ENCODE measurements at places on chromosomes 2 and 18.

- DNase-seq, result no peak
These were observed 95.6 kb upstream of the LHCGR start for GRCh38 chr2:48851161-48851560.

DNA sequence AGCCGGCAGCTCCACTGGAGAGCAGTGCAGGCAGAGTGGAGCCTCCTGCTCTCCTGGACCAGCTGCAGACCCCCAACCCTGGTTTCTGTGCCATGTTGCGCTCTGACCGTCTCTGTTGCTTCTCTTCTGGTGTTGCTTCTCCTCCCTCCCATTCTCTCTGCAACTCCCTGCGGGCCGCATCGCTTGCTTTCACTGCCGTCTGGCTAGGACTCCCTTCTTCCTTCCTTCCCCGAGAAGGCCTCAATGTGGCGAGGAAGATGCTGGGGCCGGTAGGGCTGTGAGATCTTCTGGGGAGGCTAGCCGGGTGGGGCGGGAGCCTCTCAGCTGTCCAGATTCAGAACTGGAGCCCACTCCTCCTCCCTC is 6.2 kb downstream of the DNAJB2 start:
- no peak for DNase-seq

DNA sequence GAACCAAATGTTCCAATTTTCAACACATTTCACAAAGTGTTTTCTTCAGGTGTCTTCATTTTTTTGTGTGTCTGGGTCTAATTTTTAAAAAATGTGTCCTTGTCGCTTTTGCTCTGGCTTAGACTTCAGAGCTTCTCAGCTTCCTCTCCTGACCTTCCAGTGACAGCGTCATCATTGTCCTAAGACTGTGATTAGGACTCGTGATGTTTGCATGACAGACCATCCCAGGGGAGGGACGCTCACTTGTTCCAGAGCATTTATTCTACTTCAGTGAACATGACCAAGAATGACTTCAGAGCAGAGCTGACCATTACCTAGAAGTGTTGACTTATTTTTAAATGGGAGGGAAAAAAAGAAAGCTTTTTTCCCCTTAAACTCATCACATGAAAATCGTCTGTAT is 591.9 kb downstream of the IRS1 start:
- no peak for DNase-seq

DNA sequence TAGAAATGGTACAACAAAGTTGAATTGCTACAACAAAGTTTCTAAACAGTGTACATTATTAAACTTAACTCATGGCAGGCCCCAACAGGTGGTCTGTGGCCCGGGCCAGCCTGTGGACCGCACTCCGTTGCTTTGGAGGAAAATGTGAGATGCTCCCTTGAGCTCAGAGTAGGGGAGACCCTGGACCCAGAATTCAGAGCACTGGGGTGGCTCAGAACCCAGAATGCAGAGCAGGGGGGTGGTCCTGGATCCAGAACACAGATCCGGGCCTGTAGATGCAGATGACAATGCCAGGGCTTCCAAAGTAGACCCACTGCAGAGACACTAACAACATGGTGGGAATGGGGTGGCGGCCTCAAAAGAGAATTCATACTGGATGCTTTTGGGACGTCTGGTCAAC is 311.0 kb downstream of the NDUFA10 start:
- no peak for DNase-seq

DNA sequence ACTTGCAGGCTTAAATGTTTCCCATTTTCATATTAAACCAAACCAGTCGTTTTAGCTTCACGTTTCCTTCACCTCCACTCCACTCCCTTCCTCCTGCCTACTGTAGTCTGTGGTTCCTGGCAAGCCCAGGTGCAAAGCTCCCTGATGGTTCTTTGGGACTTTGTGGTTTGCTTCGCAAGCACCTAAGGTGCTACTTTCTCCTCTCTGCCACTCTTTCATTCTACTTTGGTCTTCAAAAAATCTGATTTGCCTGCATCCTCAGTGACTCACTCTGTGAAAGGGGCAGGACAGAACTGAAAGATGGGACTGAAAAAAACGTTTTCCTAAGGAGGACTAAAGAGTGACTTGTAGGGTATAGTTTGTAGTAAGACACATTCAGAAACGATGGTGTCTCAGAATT is 228.4 kb downstream of the CYRIA start:
- DNase-seq, result no peak

- no peak for DNase-seq
These were observed 410.4 kb downstream of the RAD51AP2 start for GRCh38 chr2:17107871-17108270.

DNA sequence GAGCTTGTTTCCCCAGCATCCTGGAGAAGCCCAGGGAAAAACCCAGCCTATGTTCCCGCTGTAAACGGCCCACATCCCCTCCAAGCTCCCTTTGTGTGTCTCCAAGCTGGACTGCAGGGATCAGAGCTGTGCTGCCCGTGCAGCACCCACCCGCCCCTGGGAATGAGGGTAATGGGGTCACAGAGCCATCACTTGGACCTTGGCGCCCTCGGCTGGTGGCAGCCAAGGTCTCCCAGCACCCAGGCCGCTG is 670 bp upstream of the INPP5D start:
- no peak for DNase-seq

DNA sequence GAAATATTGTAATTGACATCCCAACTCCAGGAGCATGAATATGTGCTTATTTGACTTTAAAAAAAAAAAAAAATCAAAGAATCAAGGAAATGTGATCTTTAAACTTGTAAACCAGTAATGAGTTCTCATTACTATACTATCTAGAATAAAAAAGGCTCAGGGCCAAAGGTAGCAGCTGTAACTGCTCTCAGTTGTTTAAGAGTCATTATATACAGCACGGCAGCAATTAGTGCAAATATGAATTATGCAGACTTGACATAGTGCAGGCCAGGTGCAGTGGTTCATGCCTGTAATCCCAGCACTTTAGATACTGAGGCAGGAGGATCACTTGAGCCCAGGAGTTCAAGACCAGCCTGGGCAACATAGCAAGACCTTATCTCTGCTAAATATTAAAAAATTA is 125.7 kb upstream of the TTC39C start:
- DNase-seq, result no peak

DNA sequence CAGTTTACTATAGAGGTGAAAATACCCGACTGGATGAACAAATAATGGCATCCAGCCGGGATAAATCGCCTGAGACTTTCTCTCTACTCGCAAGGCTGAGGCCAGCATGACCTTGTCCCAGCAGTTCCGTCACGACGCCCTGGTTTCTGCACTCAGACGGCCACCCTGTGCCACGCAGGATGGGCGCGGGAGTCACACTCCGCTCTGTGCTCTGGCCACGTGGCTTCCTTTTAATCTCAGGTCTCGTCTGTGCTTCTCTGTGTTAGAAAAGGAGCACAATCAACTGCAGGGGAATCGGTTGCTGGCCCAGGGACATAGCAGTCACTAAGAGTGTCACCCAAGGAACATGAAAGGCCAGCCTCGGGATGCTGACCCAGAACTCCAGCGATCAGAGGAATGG is 194.7 kb upstream of the PXDN start:
- no peak for DNase-seq

- no peak for DNase-seq
These were observed 529.8 kb upstream of the VRK2 start for GRCh38 chr2:57516698-57517340.

- DNase-seq, result no peak
These were observed 66.2 kb downstream of the TRAPPC8 start for GRCh38 chr18:31876707-31877106.

- DNase-seq, result no peak
These were observed 995.1 kb upstream of the DDX18 start for GRCh38 chr2:116819355-116819754.

GRCh38 chr2:168555283-168555682 is 99.2 kb downstream of the CERS6 start:
- DNase-seq, result no peak

DNA sequence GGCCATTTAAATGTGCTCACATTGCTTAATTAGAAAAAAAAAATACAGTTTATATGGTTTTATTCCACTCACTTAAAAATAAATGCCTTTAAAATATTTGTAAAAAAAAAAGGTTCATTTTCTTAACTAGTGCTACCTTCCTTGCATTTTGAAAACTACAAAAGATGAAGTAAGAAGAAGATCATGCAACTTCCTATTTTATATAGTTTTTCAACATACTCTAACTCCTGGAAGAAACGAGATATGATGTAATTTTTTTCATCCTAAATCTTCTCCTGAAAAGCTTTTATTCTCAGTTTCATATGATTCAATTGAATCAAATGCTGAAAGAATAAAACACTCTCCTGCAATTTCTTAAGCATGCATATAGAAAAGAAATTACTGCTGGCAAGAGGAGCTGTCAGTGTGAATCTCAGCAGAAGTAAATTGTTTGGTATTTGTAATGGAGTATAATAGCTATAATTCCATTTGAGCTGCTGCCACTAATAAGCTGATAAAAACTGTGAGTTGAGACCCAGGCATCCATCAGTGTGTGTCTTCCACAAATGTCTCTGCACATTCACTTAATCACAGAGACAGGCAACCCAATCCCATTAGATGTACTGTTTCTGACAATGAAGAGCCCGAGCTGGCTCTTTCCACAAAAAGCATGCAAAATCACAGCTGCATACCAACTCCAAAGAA is 3.7 kb downstream of the FTCDNL1 start:
- DNase-seq, result no peak

DNA sequence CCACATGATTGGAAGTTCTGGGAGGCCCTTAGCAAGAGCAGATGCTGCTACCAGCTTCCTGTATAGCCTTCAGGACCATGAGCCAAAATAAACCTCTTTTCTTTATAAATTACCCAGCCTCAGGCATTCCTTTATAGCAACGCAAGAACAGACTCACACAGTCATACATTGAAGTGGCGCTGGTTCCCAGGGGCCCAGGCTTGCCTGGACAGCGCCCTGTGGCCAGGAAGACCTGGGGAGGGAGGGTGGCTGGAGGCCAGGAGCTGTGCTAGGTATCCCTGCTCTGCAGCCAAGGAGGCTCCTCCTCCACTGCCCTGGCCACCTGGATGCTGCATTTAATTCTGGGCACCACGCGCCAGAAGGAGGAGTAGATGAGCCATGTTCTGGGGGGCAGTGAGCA is 98.1 kb downstream of the AGAP1 start:
- DNase-seq, result no peak

DNA sequence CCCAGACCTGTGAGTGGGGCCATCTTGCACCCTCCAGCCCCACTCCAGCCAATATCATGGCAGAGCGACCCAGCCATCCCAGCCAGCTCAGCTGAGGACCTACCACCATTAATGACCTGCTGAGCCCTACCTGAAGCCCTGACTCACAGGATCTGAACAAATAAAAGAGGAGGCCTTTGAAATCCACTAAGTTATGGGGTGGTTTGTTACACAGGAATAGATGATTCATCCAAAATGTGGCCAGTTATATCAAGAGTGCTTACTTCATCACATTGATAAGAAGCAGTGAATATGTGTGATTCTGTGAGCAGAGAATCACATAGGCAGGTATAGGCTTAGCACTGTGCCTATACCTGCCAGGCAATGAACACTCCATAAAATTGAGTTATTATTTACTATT is 34.7 kb upstream of the FAM124B start:
- no peak for DNase-seq

DNA sequence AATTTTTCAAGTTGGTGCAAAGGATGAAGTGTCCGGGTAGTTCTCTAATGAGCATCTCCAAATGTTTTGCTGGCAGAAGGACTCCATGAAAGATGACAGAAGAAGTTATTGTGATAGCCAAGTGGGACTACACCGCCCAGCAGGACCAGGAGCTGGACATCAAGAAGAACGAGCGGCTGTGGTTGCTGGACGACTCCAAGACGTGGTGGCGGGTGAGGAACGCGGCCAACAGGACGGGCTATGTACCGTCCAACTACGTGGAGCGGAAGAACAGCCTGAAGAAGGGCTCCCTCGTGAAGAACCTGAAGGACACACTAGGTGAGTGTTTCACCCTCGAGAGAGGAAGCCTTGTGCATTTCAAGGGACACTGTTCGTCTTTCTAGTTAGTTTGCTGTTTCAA is 110.3 kb downstream of the NCK2 start:
- no peak for DNase-seq

- DNase-seq, result no peak
These were observed 101.4 kb upstream of the RAB6C start for GRCh38 chr2:129877795-129878775.

DNA sequence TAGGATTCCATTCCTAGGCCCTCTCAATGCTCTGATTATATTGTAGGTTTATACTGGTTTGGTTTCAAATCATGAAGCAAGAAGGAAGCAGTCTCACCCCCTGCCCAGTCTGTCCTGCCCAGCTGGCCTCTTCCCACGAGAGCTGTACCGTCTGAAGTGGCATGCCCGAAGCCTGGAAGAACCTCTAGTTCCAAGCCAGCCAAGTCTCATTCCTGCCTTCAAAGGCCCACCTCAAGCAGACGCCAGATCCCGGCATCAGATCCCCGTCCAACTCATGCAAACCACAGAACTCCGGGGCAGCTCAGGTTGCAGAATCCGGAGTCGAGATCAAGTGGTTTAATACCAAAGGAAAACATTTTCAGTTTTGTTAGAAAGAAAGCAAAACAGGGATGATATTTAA is 234.4 kb downstream of the LPIN1 start:
- DNase-seq, result no peak
